Chondrocyte (in vitro differentiated cells): ENCODE measurements at places on chromosomes 1 and 21. TPM values are rescaled to one million over a fixed set of nuclear protein-coding genes. Genes with fewer than 3 reads are reported as not detected.

The NRIP1 gene
- 22.4 to 23.6 TPM (median 22.6 TPM) in 3 replicates for total RNA-seq

The SPATA21 gene
- not detected in 3 replicates for total RNA-seq

The ACBD6 gene
- 43.1 to 55.0 TPM (median 43.4 TPM) in 3 replicates for total RNA-seq

The DSTYK gene
- total RNA-seq, result 12.5 to 12.7 TPM (median 12.6 TPM) in 3 replicates
